ENCODE measurements at places on chromosomes 2 and 18.

- no peak for DNase-seq
Observed at GRCh38 chr2:137133225-137133624, 367.9 kb downstream of the THSD7B start.

GRCh38 chr2:159462201-159462785 lies 154.1 kb downstream of the BAZ2B start:
- peak; percentile 5 for DNase-seq

- no peak for DNase-seq
Observed at GRCh38 chr2:84223191-84223590, 235.9 kb downstream of the SUCLG1 start.

- no peak for DNase-seq
Observed at GRCh38 chr18:74288730-74289129, 3.0 kb downstream of the CYB5A start.

DNA sequence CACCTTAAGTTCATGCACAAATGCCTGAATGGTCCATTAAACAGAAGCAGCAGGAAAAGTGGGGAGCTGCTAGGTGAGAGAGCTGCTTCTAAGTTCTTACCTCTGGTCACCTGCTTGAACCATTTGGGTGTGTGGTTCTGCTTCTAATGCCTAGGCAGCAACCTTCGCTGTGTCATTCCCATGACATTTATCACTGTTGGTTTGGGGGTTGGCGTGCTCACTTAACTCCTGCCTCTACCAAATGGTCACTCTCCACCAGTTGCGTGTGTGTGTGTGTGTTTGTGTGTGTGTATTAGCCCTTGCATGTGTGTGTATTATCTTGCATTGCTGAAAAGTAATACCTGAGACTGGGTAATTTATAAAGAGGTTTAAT lies 56.2 kb downstream of the NCAPH start:
- DNase-seq: no peak

DNA sequence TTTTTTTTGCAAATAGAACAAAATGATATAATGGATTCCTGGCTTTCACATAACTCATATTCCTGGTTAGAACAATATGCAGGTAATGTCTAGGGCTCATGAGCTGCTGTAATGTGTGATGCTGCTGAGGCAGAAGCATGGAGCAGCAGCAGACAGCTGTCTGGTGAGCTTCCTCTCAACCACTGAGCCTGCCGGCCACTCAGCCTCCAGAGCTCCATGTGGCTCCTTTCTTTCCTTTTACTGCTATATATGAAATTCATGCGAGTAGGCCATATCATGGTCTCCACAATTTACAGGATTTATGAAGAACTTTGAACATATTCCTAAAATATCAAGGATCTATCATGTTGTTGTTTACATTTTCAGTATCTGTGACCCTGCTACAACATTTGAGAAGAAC lies 120.9 kb downstream of the MEP1B start:
- DNase-seq: no peak

DNA sequence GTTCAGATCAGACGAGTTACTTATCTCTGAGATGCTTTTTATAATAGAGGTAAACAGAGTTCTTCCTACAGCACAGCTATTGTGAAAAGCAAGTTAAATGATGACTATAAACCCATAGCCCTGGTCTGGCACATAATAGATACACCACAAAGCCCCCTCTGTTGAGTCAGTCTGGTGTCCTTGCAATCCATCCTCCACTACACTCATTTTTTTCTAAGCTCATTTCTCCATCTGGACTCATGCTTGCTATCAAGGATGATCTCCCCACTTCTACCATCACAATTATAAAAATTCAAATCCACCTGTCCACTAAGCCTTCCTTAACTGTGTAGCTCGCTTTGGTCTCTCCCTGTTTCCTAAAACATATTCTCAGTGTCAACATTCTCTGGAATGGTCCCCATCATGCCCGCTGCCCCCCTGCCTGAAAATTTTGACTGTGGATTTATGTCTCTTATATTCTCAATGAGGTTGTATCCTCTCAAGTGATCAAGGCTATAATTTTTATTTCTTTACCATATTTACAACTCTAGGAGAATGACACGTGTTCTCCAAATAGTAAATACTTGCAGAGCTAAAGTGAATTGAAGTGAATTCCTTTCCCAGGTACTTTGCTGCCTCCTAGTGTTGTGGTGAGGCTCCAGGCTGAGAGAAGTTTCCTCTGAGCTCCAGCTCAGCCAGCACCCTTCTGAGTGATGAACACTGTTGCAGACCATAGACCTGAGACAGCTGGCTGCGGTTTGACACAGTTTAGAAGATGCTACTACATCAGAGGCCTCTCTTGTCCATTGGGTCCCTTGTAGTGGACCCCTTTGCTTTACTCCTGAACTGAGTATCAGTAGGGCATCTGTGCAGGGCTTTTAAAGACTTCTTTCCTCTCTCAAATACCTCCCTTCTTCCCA lies 108.7 kb downstream of the DPP10 start:
- no peak for DNase-seq

DNA sequence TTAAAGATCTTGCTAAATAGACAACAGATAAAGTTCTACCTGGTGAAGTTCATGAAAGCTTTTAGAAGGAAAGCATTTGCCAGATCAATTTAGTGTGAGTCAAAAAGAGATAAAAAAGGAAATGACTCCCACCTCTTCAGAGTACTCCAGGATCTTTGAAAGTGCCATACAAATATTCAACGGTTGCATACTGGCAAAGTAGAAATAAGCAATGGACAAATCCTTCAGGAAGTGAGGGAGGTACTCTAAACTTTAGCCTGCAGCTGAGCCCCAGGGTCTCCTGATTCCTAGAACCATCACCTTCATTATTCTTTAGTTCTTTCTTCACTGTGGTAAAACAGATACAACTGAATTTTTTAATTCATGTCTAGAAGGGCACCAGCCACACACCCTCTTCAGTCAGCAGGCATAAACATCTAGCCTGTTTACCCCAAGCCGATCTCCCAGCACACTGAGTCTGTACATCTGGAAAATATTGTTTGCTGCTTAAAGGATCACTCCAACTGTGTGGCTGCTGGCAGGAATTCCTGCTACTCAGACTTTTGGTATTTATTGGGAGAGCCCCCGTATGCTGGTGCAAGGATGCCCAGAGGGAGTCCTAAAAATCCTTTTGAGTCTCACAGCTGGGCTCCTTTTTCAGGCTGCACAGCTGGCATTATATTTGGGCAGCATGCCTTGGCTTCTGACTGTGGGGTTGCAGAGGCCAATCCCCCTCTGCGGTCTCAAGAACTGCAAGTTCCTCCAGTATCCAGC lies 72.3 kb upstream of the SESTD1 start:
- DNase-seq: peak; percentile 79

- DNase-seq: no peak
Observed at GRCh38 chr2:217356781-217357180, 496.9 kb upstream of the TNP1 start.

DNA sequence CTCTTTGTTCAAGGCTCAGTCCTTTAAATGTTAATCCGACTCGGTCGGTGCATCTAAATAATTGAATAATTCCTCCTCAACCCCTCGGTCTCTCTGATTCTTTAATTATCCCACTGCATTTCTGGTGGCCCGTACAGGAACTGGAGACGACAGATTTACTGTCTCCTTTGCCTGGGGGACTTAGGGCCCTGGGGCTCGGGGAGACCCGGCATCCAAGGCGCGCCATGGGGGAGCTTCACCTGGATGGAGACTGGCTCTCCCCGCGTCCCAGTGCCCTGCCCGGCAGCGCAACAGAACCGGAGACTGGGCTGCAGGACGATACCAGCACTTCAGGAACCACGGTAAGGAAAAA lies 47.7 kb upstream of the SELENOI start:
- no peak for DNase-seq

DNA sequence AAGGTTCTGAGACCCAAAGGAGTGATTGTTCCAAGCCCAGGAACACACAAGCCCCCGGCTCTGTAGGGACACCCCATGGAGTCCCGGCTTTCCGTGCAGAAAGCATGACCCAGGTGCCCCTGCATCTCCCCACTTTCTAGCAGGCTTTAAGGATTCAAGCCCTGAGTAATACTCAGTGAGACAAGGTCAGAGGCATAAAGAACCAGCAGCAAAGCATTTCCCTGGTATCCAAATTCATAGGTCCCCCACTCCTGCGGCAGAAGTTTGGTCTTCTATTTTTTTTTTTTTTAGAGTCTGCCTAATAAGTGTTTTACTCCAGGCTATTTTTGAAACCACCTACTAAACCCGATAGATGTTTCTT lies 16.3 kb downstream of the TSHZ1 start:
- DNase-seq: peak; percentile 27

DNA sequence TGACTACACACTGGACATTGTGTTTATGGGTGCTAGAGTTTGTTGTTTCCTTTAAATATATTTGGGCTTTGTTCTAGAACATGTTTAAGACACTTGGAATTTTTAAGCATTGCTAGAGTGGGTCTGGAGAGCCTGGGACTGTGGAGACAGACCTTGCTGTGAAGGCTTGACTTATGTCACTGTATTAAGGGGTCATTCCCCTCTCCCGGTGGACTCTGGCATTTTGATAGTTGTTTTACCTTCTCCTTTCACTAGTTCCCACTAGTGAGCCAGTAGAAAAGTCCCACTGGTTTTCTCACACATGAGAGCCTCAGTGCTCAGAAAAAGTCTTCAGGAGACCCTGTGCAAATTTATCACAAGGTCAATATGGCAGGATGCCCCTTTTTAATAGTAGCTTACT lies 18.6 kb downstream of the ADNP2 start:
- no peak for DNase-seq

All from foreskin fibroblast (primary cell).